Articular chondrocyte of knee joint (primary cell): ENCODE measurements at places on chromosomes 11 and 22. TPM values are rescaled to one million over a fixed set of nuclear protein-coding genes. Genes with fewer than 3 reads are reported as not detected.

BEST1 gene
- 3.8 and 5.2 TPM in 2 replicates for total RNA-seq

MPZL2 gene
- total RNA-seq = 1.3 and 2.9 TPM in 2 replicates

MS4A3 gene
- not detected in 2 replicates for total RNA-seq

EHF gene
- under 0.01 TPM in 1 of 2 replicates, not detected in the other for total RNA-seq

OR56A1 gene
- not detected in 2 replicates for total RNA-seq

APOA1 gene
- not detected in 2 replicates for total RNA-seq

SNX32 gene
- 1.2 and 2.2 TPM in 2 replicates for total RNA-seq

B4GAT1 gene
- total RNA-seq = 14.5 and 18.1 TPM in 2 replicates

NCAM1 gene
- 0.91 and 1.4 TPM in 2 replicates for total RNA-seq

NXPE1 gene
- 0.11 TPM in 1 of 2 replicates, not detected in the other for total RNA-seq

CASP5 gene
- 0.22 TPM in 1 of 2 replicates, not detected in the other for total RNA-seq

OR52R1 gene
- not detected in 2 replicates for total RNA-seq

SMIM35 gene
- total RNA-seq = not detected in 2 replicates
